ENCODE measurements at places on chromosomes 2 and 18.

GRCh38 chr2:120239488-120240287 lies 13.0 kb upstream of the RALB start:
- DNase-seq, result no peak

- DNase-seq, result no peak
These were observed 222.7 kb downstream of the PHLPP1 start for GRCh38 chr18:62938006-62938405.

DNA sequence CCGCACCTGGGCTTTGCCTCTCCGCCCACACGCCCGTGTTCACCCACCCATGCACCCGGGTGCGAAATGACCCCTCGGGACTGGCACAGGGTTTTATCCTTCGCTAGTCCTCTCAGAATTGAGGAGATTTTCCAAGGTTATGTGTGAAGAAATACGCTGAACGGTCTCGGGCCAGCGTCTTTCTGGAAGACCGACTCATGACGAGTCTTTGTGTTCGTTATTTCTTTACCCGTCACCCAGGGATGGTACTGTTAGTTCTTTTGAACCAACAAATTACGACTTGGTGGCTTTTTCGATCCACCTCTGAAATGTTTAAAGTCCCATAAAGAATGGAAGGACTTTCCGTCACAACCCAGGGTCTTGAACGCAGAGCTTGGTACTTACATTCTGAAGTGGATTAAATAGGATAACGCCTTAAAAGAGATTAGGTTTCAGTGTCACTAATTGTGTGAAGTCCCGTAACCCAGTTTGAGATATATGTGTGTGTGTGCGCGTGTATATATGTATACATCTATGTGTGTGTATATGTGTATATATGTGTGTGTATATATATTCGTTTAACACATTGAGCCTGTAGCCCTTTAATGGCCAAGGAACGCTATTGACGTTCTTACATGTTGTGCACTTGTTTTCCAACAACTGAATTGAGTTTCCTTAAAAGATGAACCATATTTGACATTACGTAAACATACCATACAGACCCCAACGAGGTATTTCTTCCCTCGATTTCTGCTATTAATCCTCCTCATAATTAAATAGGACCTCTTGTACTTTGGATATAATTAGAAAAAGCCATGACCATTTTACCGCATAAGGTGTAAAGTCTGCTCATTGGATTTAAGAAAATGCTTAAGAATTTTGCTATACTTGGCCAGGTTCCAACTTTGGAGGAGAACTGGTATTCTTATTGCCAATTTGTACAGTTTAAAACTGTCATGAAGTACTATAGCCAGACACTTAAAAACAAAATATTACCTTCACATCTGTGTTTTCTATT lies 889 bp downstream of the ZC3H15 start:
- no peak for DNase-seq

- DNase-seq, result no peak
These were observed 2.2 kb upstream of the DSC2 start for GRCh38 chr18:31104444-31104843.

- DNase-seq, result no peak
These were observed 545.0 kb upstream of the ZNF804A start for GRCh38 chr2:184053326-184053725.

DNA sequence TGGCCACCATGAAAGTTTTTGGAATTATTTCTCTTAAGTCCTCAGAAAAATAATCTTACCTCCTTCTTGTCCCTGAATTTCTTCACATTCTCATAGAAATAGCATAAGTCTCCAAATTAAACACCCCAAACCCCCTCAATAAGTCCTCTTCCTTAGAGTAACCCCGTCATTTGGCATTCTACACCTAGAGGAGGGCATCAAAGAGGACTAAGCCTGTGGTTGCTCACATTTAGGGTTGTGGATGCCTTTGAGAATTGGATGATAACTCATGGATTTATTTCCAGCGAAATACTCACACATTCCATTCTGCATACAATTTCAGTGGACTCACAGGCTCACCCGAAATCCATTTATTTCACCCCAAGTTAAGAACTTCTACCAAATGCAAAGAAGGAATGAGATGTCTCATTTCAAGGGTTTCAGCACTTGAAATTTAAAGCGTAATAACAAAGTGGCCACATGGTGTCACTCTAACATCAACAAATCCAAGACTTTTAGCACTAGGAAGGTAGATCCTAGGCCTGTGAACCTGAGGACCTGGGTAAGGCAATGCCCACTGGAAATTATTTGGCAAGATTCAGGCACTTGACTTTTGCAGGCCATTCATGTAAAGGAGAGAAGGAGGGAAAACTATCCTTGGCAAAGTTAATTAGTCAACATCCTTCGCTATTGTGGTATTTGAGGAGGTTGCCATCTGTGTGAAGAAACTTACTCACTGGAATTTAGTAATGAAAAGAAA lies 24.6 kb downstream of the DYTN start:
- peak; percentile 18 for DNase-seq

DNA sequence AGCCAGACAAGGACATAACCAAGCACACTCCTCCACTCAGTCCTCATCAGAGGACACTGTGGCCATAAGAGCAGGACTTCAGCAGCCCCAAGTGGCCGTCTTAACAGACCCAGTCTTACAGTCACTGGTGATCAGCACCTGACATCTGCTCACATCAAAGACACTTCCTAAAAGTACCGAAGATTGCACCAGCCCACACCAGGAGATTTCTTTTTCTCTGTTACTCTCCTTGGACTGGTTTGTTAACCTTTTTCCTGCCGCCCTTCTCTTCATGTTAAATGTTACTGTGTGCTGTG lies 44.1 kb downstream of the MRPS5 start:
- DNase-seq, result no peak

DNA sequence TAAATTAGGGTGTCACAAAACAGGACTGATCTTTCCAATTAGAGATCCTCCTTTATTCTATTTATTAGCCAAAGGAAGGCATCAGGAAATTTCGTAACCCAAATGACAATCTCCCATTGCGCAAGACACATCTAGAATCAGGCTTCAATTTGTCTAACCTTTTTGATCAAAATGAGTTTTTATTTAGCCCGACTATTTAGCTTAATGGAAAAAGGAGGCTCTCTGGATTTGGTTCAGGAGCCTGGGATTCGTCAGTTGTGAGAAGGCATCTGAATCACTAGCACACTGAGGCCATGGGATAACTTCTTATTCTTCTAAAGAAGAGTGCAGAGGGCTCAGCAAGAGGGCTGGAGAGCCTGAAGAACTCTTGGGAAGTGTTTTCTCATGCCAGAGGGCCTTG lies 332.1 kb upstream of the ETAA1 start:
- no peak for DNase-seq

GRCh38 chr18:7878265-7879211 lies 311.4 kb downstream of the PTPRM start:
- DNase-seq, result no peak

DNA sequence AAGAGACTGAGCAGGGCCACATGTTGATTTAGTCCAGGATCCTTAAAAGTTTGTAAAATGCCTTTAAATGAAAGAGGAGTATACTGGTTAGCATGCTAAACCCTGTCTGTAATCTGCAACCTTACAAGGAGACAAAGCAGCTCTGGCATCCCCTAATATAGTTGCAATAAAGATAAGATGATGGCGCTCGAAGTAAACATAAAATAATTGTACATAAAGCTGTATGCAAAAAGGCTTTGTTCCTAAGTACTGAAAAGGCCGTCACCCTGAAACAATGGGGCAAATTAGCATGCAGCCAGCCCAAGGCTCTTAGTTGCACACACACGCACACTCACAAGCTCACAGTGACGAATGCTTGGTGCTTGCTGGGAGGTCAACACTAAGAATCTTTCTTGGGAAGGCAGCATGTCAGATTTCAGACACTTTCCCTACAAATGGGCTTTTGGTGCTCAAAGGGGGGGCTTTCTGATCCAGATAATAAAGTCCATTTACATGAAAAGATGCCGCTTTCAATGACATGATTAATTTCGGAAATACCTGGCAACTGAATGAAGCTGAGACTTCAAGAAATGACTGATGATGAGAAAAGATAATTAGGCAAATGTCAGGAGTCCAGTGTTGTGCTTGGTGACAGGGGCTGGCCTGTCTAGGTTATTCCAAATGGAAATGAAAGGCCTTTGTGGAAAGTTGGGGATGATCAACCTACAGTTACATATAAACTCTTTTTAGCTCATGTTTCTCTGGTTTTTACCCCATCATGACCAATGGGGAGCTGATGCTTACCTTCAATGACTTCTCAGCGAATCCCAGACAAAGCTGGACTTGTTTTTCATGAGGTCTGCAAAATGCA lies 370.3 kb downstream of the MEIS1 start:
- no peak for DNase-seq

DNA sequence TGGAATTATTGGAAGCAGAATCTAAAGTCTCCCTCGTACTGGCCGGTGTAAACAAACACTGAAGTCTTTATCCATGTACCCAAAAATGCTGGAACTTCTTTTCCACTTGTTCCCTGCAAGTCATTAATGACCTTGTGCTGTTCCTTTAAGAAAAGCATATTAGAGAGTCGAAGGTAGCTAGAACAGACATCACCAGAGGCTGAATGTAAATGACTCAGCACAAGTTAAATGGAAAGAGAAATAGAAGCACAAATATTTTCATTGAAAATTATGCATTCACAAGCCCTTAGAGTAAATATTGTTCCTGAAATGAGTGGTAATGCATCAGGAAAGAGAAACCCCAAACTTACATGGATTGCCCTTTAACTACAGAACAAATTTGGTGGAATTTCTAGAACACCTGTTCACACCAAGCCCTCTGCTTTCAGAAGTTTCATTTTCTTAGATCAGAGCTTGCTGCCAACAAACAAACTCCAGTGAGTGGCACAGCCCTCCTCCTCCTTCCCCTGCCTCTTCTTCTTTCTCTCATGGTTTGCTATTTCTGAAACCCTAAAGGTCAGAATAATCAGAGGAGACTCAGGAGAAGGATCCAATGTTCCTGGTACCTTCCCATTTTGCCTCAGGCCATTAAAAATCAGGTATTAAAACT lies 264.3 kb downstream of the TXNL1 start:
- DNase-seq, result no peak

GRCh38 chr18:35430721-35431373 lies 53.7 kb upstream of the ZNF396 start:
- no peak for DNase-seq

DNA sequence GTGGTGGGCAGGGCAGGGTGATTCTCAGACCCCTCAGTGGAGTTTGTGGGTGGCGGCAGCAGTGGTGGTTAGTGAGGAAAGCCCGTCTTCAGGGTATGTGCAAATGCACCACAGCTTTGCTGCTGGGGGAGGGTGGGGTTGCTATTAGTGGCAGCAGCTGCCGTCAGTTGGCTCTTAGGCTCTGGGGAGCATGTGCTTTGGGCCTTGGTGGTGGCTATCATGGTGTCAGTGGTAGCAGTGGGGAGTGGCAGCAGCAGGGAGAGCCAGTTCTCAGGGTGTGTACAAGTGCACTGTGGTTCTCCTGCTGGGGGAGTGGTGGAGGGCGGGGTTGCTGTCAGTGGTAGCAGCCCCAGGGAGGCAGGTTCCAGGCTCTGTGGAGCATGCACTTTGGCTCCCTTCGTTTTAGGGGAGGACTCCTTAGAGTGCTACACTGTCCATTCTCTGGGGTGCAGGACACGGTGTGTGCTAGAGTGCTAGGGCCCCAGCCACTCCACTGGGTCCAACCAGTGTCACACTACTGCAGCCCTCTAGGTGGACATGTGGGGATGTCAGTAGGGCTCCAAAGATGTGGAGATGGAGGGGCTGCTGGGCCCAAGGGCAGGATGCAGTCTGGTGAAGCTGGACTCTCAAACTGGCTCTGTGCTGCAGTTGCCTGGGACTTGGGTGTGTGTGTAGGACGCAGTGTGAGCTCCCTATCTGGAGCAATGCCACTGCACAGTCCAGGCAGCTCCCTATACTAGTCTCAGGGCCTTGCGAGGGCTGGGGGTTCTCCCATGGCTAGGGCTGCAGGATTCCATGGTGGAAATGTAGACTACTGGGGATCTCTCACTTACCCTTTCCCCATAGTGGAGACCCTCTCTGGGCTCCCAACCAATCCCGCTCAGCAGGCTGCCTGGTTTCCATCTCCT lies 45.3 kb downstream of the ADCYAP1 start:
- no peak for DNase-seq

GRCh38 chr2:55311444-55311870 lies 42.4 kb upstream of the MTIF2 start:
- DNase-seq, result peak; percentile 56

- no peak for DNase-seq
These were observed 825.8 kb upstream of the FANCL start for GRCh38 chr2:59066787-59067399.

DNA sequence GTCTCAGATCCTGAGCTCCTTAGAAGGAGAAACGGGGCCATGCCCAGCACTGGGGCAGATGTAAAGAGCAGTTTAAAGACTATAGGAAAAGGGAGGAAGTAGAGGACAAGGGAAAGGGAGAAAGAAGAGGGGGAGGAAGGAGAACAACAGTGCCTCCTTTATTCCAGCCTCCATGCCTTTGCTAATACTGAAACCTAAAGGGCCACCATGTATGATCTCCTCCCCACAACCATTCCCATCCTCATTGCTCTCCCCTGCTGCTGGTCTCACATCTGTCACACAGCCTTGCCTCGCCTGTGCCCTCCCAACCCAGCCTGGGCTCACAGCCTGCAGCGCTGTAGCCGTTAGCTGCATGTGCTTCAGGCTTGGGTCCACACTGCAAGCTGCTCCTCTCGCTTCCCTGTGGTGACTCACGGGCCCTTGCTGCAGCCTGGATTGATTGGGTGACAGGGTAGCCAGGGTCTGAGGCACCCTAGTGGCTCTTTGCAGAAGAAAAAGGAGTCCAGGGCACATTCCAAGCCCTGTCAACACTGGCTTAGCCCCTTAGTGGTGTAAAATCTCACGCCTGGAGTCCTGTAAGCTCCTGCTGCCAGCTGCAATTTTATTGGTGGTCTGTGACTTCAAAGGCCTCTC lies 281.9 kb downstream of the SRBD1 start:
- DNase-seq, result no peak

DNA sequence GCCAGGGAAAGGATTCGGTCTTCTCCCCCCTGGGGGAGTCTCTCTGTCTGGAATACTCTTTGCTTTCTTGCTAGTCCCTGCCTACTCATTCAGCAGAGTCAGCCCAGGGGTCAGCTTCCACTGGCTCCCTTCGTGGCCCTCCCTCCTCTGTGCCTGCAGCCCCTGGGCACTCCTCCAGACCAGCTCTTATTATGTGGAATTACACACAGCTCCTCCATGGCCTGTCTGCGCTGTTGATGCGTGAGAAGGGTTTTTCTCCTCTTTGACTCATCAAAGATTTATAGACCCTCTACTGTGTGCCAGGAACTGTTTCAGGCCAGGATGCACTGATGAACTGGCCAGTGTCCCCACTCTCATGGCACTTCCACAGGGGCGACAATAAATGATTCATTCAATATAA lies 44.4 kb downstream of the ST8SIA5 start:
- no peak for DNase-seq

All from stimulated activated CD4-positive, alpha-beta T cell treated with anti-CD3 and anti-CD28 coated beads, Interleukin-15, amount 100 ng/mL, for 24 hours (primary cell).